Activated naive CD4-positive, alpha-beta T cell treated with anti-CD3 and anti-CD28 coated beads for 36 hours (primary cell): ENCODE measurements at places on chromosomes 4 and X.

DNA sequence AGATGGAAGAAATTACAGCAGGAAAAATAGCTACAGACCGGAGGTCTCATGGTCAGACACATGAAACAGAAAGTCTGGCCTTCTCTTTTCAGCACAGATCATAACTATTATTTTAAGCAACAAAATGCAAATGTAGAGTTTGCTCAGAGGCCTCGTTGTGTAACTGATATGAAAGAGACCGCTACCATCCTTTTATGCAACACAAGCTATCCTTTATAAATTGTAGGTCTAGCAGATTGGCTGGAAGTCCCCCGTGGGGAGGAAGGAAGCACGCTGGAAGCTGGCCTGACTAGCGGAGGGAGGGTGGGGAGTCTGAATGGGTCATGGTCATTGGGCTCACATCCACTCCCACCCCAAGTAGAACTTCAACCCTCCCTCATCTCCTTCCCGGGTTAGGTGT lies 27.7 kb downstream of the DMP1 start:
- DNase-seq, result no peak

DNA sequence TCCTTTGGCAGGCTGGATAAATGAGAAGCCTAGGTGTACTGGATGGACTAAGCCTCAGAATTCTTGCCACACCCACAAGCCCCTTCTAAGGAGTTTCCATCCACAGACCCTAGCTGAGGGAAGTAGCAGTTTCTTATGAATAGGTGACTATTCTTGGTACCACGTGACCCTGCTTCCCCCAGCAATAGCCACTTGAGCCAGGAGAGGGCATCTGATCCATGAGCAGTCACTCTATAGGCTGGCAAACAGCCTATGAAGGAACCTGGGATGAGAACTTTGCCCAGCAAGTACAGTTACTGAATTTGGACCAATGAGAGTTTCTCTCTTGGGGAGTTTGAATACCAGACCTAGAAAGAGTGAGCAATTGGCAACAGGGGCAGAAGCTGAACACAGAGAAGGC lies 84.0 kb downstream of the RTL9 start:
- peak; percentile 4 for DNase-seq

DNA sequence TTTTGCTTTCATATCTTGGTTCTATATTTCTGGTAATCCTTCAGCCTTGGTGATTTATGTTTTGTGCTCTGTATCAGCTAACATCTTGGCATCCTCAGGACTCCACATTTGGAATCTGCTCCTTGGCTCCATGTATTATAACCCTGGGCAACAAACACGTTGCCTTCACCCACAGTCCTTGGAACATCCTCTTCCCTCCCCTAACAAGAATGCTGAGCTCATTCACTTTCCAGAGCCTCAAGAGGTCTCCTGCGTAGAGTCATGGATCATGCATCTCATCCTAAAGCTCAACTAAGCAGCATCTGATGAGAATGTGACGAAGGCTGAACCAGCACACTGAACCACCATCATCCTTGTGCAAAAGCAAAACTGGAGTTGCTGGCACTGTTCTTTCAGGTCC lies 60.5 kb upstream of the C1GALT1C1 start:
- DNase-seq, result no peak

GRCh38 chr4:10971800-10972401 lies 287.3 kb upstream of the CLNK start:
- no peak for DNase-seq

GRCh38 chr4:10171055-10171454 lies 54.5 kb upstream of the WDR1 start:
- no peak for DNase-seq

GRCh38 chrX:71212536-71212935 lies 10.5 kb upstream of the GJB1 start:
- no peak for DNase-seq
